Ureter (tissue), 1 donor: ENCODE measurements at places on chromosomes 3 and 15.

DNA sequence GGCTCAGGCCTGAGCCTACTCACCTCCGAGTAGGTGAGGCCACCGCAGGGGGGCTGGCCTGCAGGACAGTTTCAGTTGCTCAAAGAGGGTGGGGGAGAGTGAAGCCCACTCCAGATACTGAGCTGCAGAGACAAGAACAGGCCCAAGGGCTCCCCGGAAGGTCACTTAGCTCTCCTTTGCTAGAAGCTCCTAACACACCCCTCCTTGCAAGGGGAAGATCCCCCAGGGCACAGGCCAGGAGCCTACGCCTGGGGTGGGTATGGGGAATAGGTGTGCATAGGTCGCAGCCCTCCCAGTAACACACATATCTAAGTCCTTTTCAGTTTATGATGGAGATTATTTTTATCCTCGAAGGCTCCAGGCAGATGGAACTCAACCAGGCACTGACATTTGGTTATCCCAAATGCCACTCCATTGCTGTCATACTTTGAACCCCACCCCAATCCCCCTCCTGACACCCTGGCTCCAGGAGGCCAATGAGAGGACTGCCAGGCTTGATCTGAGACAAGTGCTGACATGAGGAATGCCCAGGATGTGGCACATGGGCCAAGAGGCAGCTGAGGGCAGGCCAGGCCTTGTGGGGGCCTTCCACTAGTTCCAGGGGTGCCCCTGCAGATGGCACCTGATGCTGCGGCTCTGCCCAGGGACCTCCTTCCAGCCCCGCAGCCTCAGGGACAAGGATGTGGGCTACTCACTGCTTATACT, 1.1 kb upstream of the MUSTN1 start:
- no peak for DNase-seq

- DNase-seq: no peak
These were observed 116.3 kb downstream of the TMCO5A start for GRCh38 chr15:38050529-38051448.

- no peak for DNase-seq
These were observed 350.7 kb upstream of the LRRC3B start for GRCh38 chr3:26271848-26272247.

GRCh38 chr3:10268116-10268515, 19.9 kb downstream of the TATDN2 start:
- DNase-seq: no peak
